ENCODE measurements at places on chromosomes 2 and 18. TPM values are rescaled to one million over a fixed set of nuclear protein-coding genes. Genes with fewer than 3 reads are reported as not detected.
A peak's percentile ranks its signal among the peaks of the same experiment; 100 is the strongest.

Gene IL36G
- not detected for total RNA-seq

Gene SIX3
- total RNA-seq: not detected

Gene PIEZO2
- 3.3 TPM for total RNA-seq

Gene ZNF236
- total RNA-seq: 9.7 TPM

Gene STPG4
- 0.28 TPM for total RNA-seq

Gene SFT2D3
- 2.5 TPM for total RNA-seq

Gene RTP5
- total RNA-seq: not detected

Gene RGPD8
- 4.1 TPM for total RNA-seq

DNA sequence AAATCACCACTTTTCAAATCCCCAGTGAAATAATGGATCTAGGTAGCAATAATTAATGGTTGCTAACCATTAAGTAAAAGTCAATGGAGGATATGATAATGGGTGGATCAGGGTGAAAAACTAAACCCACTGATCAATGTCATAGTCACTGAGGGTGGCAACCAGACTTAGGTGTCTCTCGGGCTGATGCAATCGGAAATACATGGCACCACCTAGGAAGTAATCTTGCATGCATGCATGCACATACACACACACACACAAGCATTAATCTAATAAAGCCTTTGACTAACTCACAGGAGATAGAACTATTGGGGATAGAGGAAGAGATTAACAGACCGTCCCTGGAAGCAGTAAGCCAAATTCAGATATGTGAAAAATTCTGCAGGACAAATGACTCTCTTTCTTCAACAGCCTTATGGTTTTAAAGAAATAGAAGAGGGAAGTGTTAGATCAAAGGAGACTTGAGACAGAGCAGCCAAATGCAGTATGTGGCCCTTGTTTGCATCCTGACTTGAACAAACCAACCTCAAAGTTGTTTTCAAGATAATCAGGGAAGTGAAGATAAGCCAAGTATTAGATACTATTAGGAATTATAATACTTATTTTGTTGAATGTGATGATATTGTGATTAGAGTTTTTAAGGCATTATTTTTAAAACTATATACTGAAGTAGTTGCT, 186.0 kb upstream of the RMP24 start:
- H3K36me3 ChIP-seq: no peaks in the 10 kb centered on the region
- H3K4me3 ChIP-seq: no peak overlapping the region
- no peaks in the 10 kb centered on the region for H3K27me3 ChIP-seq
- no peaks in the 10 kb centered on the region for H3K4me1 ChIP-seq
- no peak overlapping the region for H3K27ac ChIP-seq
- DNase-seq: no peak

GRCh38 chr2:225670111-225670974, 270.8 kb downstream of the NYAP2 start:
- no peaks in the 10 kb centered on the region for H3K27me3 ChIP-seq
- H3K27ac ChIP-seq: no peak overlapping the region
- no peaks in the 10 kb centered on the region for H3K36me3 ChIP-seq
- H3K4me1 ChIP-seq: peaks cover 4% of the 10 kb centered on the region

- H3K4me1 ChIP-seq: peaks cover 45% of the 10 kb centered on the region
- no peak overlapping the region for H3K4me3 ChIP-seq
- DNase-seq: peak; percentile 67
- H3K27ac ChIP-seq: no peak overlapping the region
- no peaks in the 10 kb centered on the region for H3K36me3 ChIP-seq
Observed at GRCh38 chr2:55151733-55152433, 80.2 kb downstream of the CLHC1 start.

GRCh38 chr2:1728821-1729220, 15.5 kb downstream of the PXDN start:
- peaks cover 3% of the 10 kb centered on the region for H3K36me3 ChIP-seq
- peak; percentile 62 for DNase-seq
- peaks cover 34% of the 10 kb centered on the region for H3K4me1 ChIP-seq
- H3K27me3 ChIP-seq: no peaks in the 10 kb centered on the region

GRCh38 chr2:189163889-189164288, 15.7 kb downstream of the COL5A2 start:
- H3K4me3 ChIP-seq: no peak overlapping the region
- no peaks in the 10 kb centered on the region for H3K27me3 ChIP-seq
- peaks cover 18% of the 10 kb centered on the region for H3K4me1 ChIP-seq
- H3K36me3 ChIP-seq: peaks cover 5% of the 10 kb centered on the region
- H3K27ac ChIP-seq: peak overlapping the region; percentile 36

GRCh38 chr18:49274188-49274714, 186.2 kb downstream of the DYM start:
- H3K4me3 ChIP-seq: no peak overlapping the region
- no peaks in the 10 kb centered on the region for H3K27me3 ChIP-seq
- H3K36me3 ChIP-seq: no peaks in the 10 kb centered on the region
- no peak overlapping the region for H3K27ac ChIP-seq
- peaks cover 6% of the 10 kb centered on the region for H3K4me1 ChIP-seq

DNA sequence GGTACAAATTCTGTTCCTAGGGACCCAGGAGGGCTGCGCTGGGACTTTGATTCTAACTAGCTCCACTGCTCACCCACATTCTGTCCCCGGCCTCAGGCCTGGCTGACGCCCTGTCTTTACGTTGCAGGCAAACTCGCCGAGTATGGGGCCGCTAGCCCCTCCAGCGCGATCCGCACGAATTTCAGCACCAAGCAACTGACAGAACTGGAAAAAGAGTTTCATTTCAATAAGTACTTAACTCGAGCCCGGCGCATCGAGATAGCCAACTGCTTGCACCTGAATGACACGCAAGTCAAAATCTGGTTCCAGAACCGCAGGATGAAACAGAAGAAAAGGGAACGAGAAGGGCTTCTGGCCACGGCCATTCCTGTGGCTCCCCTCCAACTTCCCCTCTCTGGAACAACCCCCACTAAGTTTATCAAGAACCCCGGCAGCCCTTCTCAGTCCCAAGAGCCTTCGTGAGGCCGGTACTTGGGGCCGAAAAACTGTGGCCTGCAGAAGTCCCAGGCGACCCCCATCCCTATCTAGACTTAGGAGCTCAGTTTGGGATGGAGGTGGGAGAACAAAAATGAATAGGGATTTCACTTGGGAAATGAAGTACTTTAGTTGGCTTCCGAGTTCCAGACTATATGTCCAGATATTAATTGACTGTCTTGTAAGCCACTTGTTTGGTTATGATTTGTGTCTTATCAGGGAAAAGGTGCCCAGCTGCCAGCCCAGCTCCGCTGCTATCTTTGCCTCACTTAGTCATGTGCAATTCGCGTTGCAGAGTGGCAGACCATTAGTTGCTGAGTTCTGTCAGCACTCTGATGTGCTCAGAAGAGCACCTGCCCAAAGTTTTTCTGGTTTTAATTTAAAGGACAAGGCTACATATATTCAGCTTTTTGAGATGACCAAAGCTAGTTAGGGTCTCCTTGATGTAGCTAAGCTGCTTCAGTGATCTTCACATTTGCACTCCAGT, 1.5 kb downstream of the HOXD1 start:
- H3K4me3 ChIP-seq: no peak overlapping the region
- H3K4me1 ChIP-seq: peaks cover 2% of the 10 kb centered on the region
- DNase-seq: no peak
- H3K27me3 ChIP-seq: peaks cover 52% of the 10 kb centered on the region
- H3K27ac ChIP-seq: no peak overlapping the region

DNA sequence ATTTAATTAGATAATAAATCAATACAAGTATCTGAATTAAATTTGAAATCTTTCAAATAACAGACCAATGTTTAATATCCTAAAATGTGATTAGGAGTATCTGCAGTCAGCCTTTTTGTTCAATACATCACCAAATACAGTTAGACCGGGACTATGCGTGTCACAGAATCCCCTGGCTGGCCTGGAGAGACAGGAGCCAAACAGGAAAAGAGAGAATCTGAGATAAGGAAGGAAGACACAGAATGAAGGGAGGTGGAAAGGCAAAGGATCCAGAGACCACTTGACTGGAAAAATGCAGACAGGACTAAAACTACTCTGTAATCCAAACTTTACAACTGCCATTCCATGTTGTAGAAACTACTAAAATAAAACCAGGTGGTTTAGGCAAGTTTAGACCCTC, 66.3 kb downstream of the SIGLEC15 start:
- peaks cover 32% of the 10 kb centered on the region for H3K36me3 ChIP-seq
- DNase-seq: no peak
- H3K4me3 ChIP-seq: no peak overlapping the region
- H3K4me1 ChIP-seq: 0 out of 2 replicates have a peak, but pooled peaks cover 2% of the 10 kb centered on the region

DNA sequence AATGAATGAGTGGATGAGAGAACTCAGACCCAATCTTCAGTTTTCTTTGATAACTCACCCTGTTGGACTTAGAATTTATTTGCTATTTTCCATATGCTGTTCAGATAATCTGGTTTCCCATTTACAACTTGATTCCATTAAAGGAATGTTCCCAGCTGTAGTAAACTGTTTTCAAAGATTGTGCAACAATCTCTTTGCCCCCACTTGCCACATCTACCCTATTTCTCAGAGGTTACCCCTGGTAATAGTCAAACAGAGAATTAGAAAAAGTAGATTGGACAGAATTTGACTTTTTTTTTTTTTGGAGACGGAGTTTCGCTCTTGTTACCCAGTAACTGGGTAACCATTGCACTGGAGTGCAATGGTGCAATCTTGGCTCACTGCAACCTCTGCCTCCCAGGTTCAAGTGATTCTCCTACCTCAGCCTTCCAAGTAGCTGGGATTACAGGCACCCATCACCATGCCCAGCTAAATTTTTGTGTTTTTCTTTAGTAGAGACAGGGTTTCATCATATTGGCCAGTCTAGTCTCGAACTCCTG, 93.4 kb upstream of the SIX2 start:
- no peak overlapping the region for H3K27ac ChIP-seq
- no peaks in the 10 kb centered on the region for H3K36me3 ChIP-seq

DNA sequence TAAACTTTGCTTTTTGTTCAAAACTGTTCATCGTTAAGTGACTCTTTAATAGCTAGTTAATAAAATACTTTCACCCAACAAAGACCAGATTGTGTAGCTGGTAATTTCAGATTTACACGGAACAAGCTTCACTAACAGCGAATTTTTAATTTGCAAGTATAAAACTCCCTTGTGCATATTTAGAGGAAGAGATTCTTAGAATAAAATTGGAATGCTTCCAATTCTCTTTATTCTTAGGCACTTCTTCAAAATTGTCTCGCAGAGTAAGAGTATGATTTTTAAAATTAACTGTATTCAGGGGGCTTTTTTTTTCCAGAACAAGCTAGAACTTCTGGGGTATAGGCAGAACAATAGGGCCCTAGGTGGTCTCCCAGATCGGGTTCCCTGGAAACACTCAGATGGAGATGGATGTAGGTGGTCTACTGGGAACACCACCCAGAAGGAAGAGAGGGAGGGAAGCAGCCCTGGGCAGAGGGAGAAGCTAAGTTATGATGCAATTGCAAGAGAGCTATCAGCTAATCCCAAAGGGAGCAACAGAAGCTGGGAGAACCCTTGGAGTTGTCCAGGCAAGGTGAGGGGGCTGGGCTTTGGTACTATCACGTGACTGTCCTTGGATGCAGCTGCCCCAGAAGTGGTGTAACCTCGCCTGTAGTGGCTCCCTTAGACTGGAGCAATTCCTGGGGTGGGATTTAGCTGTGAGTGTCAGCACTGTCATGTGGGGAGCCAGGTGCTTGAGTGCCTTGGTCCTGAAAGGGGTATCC, 151.7 kb upstream of the ASB18 start:
- no peaks in the 10 kb centered on the region for H3K27me3 ChIP-seq
- no peaks in the 10 kb centered on the region for H3K36me3 ChIP-seq
- no peak overlapping the region for H3K4me3 ChIP-seq
- H3K4me1 ChIP-seq: no peaks in the 10 kb centered on the region
- DNase-seq: no peak
- no peak overlapping the region for H3K27ac ChIP-seq

DNA sequence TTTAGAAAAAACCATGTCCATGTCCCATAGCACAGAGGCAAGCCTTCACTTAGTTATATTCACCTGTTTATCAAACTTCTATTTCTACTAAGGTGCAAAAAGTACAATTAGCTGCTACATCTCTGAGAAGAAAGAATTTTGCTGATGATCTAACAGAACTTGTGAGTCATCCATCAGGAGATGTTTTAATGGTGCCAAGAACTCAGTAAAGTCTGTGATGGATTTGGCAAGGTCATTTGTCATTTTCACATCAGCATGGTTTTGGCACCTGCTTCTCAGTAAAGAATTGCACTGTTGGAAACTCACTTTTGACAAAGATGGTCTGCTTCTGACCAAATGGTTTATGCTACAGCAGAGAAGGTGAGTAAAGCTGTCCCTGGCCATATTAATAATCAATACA, 195.7 kb upstream of the TMEFF2 start:
- H3K27me3 ChIP-seq: no peaks in the 10 kb centered on the region
- no peaks in the 10 kb centered on the region for H3K36me3 ChIP-seq
- H3K27ac ChIP-seq: no peak overlapping the region
- no peak overlapping the region for H3K4me3 ChIP-seq

GRCh38 chr2:8767324-8767723, 70.1 kb downstream of the KIDINS220 start:
- DNase-seq: no peak
- H3K4me3 ChIP-seq: no peak overlapping the region
- H3K27me3 ChIP-seq: no peaks in the 10 kb centered on the region
- no peaks in the 10 kb centered on the region for H3K4me1 ChIP-seq
- peaks cover 21% of the 10 kb centered on the region for H3K36me3 ChIP-seq
- no peak overlapping the region for H3K27ac ChIP-seq

DNA sequence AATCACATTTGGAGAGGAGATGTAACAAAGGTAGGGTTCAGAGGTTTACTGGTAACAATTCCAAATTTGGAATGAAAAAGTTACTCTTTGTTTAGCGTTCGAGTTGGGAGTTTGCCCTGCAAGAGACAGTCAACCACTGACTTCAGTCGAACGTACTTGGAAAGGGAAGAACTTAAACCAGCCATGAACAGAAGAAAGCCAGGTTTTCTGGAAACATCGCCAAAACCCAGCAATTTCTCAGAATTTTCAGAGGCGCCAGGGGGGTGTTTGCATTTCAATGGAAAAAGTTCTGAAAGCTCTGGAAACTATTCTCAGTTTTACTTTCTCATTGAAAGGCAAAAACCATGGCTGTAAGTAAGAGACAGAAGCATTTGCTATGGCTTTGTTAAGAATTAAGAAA, 28.5 kb upstream of the AQP4 start:
- no peak overlapping the region for H3K27ac ChIP-seq
- DNase-seq: no peak
- H3K27me3 ChIP-seq: no peaks in the 10 kb centered on the region

DNA sequence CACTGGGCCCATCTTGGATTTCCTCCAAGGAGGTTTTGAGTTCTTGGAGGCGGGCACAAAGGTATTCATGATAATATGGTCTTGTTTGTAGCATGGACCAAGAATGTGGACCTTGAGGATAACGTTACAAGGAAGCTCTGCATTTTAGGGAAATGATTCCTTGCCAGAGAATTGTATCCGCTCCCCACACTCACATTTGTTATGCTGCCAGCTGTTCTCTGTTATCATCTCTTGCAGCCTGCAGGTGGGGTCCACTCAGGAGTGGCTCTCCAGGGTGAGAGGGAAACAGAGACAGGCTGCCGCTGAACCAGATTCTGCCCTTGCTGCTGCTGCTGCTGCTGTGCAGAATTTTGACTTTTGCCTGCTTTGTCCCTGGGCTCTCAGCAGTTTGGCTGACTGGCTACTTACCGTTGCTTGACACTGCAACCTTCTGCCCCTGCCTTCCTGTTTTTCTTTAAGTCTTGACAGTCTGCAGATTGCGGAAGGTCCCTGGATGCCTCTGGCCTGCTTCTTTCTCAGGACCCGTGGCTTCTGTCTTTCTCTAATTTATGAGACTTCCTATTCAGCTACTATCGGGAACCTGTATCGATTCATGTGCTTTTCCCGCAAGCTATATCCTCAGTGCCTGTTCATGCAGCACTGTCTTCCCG, 122.3 kb upstream of the DOCK10 start:
- H3K27ac ChIP-seq: no peak overlapping the region
- DNase-seq: no peak
- no peak overlapping the region for H3K4me3 ChIP-seq
- H3K27me3 ChIP-seq: no peaks in the 10 kb centered on the region
- no peaks in the 10 kb centered on the region for H3K36me3 ChIP-seq

- H3K27ac ChIP-seq: no peak overlapping the region
- peaks cover 2% of the 10 kb centered on the region for H3K4me1 ChIP-seq
- H3K27me3 ChIP-seq: no peaks in the 10 kb centered on the region
- DNase-seq: no peak
- no peak overlapping the region for H3K4me3 ChIP-seq
Observed at GRCh38 chr2:150392614-150393013, 94.9 kb downstream of the RND3 start.

All from IMR-90 (cell line).